ENCODE measurements at places on chromosomes 2 and 18. TPM values are rescaled to one million over a fixed set of nuclear protein-coding genes. Genes with fewer than 3 reads are reported as not detected.

Gene COL4A3
- 0.58 TPM for total RNA-seq

Gene OTOF
- 0.45 TPM for total RNA-seq

Gene KANSL1L
- 16.0 TPM for total RNA-seq

Gene ARHGAP15
- 221 TPM for total RNA-seq

Gene SERPINB10
- total RNA-seq, result not detected

Gene NAT8
- total RNA-seq, result not detected

DNA sequence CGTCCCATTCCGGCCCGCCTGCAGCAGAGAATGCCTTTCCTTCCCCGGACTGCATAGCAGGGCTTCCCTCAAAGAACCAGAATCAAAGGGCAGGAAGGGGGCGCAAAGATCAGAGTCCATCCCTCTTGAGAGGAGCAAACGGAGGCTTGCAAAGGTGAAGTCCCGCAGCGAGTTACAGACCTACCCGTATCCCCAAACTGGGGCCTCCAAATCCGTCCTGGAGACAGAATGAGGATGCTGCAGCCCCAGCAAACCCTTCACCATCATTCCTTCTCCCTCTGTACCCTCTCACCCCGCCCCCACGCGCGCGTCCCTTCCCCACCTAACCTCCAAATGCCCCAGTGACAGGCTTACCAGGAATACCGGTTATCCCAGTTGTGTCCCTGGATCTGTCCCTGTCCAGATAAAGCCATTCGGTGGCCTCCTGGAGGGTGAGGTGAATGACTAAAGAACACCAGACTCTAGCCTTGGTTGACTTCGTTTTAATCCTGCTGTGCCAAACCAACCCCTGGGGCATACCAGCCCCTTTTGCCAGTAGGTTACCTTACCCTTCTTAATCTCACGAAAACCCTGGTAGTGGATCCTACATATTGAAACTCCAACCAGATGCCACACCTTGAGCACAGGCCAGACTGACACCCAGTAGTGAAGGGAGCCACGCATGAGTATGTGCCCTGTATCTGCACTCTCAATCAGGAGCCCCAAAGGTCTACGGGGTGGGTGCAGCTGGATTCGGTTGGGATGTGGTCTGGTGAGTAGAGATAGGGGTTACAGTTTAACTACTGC, 961 bp upstream of the SLC40A1 start:
- DNase-seq, result no peak

- no peak for DNase-seq
Measured at GRCh38 chr2:128441341-128442052, 122.8 kb upstream of the HS6ST1 start.

DNA sequence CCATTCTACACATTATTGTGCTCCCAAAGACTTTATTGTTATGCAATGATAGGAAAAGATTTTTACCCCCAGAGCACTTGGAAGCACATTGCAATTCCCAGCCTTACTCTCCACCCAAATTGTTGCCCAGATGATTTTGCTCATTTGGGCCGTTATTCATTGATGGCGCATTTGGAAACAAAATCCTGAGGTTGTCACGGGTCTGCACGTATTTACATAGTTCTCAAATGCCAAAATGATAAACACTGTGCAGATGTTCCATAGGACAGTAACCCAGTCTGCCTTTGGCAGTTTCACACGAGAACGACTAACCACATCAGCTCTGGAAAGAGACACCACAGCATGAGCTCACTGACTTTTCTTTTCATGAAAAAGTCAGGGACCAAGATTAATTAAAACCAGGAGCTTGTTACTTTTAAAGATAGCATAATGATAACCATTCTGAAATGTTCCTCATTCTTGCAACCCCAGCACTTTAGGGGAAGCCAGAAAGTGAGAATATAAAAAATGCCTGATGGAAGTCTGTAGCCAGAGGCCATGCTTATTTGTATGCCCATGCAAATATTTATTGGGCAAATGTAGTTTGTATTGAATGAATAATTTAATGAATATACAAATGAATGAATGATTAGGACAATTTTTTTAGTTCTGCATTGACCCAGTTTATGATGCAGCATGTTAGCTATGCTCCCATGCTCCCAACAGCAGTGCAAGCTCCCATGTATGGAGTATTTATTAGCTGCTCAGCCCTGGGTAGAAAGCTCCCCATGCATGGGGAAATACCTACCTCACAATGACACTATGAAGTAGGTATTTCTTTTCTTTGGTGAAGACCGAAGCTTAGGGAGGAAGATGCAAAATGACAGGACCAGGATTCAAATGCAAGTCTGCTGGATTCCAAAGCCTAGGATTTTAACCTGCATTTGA, 84.6 kb downstream of the MAIP1 start:
- no peak for DNase-seq

GRCh38 chr18:58532298-58532697, 96.6 kb downstream of the ALPK2 start:
- no peak for DNase-seq

DNA sequence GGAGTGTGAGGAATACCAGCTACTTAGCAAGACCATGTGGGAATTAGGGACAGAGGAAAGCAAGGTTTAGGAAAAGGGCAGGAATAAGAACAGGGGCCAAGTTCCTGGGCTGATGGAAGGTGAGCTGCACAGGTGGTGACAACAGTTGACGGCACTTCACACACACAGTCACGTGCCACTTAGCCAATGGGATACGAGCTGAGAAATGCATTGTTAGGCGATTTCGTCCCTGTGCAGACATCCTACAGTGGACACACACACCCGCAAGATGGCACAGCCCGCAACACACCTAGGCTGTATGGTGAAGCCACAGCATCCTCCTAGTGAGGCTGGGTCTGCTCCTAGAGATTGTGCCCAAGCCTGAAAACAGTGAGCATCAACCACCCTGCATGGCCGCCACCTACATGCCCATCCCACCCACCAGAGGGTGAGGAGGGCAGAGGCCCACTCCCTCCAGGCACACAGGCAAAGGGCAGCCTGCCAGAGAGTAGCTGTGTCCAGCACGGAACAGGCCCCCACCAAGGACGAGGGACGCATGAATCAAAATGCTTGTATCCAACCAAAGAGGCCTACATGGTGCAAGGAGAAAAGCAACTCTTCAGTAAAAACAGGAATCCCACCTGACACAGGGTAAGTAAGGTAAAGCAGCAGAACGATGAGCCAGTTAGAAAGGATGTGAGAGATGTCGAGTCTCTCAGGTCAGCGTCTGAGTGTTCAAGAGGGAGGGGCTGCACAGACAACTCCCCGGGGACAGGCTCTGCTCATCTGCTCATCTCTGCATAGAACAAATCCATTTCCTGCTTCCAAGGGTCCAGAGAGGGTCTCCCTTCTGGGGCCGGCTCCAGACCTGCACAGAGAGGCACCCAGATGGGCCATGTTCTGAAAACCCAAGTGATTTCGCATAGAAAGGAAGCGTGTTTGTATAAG, 51.3 kb downstream of the ZNF516 start:
- no peak for DNase-seq

Measured in T-cell (primary cell).